ENCODE measurements at places on chromosomes 6 and 20.

GRCh38 chr20:44688053-44688625 is 27.0 kb upstream of the CCN5 start:
- no peak for DNase-seq

DNA sequence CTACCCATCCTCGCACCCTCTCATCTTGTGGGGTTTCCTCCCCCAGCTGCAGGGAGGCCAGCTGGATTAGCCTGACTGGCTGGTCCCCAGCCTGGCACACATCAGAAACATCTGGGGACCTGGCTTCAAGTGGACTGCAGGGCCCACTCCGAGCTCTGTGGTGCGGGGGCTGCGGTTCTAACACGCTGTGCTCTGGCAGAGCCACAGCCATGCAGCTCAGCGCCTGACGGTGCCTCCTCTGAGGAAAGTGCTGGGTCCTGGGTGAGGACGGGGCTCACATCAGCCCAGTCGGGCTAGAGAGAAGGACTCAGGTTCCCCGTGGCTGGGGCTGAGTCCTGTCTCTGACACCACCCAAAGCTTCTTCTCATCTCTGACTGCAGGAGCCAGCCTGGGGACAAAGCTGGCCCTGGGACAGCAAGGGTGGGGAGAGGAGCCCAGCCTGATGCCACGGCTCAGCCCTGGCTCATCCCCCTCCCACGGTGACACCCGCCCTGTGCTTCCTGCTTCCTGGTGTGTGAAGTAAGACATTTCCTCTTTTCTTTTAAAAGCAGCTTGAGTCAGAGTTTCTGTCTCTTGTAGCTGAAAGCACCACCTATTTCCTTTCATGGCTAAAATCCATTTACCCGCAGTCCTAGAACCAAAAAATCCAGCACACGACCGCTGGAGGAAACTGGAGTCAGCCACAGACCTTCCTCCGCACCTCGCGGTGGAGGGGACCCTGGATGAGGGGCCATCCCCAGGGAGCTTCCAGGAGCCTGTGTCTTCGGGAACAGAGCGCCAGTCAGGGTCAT is 127.4 kb upstream of the AFDN start:
- DNase-seq: peak; percentile 18

DNA sequence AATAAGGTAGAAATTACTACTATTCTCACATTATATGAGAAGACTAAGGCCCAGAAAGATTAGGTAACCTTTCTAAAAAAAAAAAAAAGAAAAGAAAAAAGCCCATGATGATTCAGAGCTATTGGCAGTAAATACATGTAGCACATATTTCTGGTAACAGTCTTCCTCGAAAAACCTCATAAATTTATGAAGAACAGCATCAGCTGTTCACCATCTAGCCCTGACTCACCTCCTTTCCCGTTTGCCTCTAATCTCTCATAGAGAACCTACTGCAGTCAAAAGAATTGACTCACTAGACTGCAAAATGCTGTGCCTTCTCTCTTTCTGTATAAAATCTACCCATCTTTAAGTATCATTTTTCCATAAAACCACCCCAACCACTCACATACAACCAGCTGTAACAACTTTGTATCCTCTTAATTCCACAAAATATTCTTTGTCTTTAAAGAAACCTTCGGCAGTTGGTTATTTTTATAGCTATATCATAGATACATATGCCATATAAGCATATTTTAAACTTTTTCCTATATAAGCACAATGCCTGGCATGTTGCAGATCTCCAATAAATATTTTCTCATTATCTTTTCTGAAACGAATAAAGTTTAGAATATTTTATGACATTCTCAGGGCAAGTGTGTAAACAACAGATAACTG is 152.7 kb upstream of the ENPP5 start:
- DNase-seq: no peak

DNA sequence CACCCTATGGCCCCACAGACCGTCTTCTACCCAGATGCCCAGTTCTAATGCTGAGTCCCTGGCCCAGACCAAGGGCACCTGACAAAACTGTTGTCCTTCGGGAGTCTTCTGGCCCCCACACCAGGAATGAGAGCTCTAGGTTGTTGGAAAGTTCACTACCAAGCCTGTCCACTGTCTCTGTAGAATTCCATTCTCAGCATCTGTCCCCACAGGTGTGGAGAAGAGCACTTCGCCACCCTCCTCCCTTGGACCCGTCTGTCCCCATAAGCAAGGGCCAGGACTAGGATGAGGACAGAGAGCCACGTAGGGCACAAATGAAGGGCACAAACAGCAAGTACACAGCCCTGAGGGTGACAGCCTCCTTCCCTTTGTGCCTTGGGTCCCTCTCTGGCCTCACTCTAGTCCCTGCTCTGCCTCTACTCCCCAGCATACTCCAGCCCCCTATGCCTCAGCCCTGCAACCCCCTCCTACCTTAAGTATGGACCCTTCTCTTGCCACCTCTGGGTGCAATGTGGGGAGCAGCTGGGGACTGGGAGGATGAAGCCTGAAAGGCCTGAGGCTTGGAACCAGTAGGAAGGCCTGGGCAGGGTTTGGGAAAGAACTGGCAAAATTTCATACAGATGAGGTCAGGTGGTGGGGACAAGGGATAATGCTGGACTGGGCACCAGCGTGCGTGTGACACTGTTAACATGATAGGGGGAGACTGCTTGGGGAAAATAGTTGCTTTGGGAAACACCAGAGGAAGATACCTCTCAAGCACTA is 4.3 kb downstream of the LZTS3 start:
- DNase-seq: no peak

- DNase-seq: no peak
Observed at GRCh38 chr20:63645218-63645617, 8.0 kb downstream of the STMN3 start.

DNA sequence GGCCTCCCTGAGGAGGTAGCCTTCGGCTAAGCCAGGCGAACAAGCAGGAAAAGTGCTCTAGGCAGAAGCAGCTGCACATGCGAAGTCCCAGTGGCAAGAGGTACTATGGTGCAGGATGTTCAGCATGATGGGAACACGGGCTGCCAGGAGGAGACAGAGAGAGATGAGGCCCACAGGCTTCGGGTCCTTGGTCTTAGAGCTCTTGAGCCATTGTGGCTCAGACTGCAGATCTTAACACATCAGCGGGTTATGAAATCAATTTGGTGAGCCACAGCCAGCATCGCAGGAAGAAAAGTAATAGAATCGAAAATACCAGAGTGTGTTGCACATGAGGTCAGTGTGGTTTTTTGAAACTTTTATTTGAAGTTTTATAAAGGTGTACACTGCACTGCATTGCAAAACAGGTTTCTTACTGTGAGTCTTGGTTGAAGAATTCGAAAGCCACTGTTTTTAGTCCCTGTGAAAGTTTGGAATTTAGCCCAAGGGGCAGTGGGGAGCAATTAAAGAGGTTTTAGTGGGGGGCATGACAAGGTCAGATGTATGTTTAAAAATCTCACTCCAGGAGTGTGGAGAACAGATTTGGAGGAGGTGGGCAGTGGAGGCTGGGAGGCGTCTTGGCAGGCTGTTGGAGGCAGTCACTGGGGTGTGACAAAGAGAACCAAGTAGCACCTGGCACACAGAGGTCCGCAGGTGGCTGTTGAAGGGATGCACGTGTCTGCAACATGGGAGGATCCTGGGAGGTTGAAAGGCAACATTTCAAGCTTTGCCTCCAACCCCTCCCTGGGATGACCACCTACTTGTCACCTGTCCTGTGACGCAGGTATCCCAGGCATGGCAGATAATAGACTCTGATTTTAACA is 69.3 kb downstream of the EYA2 start:
- no peak for DNase-seq

DNA sequence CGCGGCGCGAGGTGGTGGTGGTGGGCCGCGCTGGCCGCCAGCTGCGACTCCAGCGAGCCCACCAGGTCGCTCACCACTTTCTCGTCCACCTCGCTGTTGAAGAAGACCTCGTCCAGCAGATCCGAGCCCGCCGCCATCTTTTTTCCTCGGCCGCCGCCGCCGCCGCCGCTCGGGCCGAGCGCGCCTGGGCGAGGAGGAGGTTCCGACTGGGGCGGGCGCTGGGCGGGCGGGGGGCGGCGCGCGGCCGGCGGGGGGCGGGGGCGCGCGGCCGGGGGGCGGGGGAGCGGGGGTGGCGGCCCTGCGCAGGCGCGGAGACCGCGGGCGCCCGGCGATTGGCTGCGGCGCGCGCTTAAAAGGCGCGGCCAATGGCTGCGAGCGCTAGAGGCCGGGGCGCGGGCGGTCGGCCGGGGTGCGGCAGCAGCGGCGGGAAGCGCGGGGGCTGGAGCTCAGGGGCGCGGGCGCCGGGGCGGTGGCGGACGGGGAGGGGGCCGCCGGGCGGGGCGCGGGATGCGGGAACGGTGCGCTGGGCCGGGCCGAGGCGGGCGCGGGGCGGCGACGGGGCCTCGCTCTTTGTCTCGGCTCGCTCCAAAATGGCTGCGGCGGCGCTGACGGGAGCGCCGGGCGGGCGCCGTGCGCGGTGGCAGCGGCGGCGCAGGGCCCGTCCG is at the start of gene TAF4:
Gene TAF4, minus strand, starts transcription at position 208 of the 665 bp plus-strand sequence. Its CDS starts 71 bp downstream, at position 137.
- peak; percentile 92 for DNase-seq

DNA sequence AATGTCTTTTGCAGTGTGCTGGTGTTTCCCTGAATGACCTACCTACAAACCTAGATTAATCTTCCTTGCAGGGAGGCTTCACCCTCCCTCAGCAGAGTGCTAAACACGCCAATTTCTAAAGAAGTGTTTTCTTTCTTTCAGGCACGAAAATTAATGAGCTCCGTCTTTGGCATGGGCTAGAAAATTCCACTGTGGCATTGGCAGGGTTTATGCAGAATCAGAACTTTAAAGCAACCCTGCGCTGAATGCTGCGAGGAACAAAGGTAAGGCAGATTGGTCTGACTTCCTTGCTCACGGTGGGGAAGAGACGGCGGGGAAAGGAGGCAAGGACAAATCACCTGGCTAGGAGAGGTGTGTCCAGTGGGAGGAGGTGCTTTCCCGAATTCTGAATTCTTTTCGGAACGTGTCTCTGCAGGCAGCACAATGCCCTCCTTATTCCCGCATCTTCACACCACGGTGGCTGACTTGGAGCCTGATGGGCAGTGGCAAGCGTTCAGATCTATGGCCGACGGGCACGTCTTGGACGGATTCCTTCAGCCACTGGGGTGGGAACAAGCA is 6.2 kb upstream of the BANF2 start:
- DNase-seq: no peak

DNA sequence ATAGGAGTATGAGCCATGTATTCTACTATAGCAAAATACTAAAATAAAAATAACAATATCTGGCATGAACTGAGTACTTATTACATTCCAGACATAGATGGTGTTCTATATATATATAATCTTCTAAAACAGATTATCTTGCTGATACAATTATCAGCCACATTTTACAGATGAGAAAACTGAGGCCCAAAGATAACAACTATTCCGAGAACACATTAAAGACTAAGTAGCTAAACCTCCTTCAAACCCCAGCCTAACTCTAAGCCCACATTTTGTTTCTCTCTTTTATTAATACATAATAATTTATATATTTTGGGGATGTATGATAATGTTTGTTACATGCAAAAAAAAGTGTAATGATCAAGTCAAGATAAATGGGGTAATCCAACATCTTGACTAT is 98.7 kb upstream of the RUNX2 start:
- DNase-seq: no peak

DNA sequence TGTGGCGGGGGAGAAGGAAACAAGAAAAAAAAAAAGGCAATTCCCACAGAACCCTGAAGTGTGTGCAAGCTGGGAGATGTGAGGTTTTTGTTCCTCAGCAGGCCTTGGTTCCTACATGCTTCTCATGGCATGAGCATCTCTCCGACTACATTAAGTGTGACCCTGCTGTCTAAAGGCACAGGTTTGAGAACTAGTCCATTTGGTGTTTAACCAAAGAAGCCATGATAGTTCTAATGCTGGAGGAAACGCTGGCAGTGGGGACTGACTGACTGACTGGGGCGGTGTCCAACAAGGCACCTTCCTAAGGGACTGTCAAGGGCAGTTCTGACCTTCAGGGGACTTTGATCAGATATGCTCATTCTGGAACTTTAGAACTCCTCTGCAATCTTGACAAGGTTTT is 3.8 kb downstream of the TXNDC5 start:
- DNase-seq: no peak

DNA sequence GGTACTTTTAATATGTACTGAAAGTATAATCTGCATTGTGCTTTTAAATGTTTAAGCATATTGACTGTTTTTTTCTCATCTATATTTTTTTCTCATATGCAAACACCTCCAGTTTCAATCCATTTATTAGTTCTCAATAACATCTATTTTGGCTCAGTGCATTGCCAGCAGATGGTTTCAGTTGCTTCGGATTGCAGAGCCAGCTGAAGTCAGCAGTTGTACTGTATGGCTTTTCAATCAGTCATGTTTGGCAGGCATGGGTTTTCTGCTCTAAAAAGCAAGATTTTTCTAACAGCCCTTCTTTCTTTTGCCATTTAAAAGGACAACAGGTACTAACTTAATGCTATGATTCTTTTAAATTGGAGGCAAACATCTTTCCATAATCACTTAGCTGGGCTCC is 121.2 kb downstream of the CD109 start:
- DNase-seq: no peak

DNA sequence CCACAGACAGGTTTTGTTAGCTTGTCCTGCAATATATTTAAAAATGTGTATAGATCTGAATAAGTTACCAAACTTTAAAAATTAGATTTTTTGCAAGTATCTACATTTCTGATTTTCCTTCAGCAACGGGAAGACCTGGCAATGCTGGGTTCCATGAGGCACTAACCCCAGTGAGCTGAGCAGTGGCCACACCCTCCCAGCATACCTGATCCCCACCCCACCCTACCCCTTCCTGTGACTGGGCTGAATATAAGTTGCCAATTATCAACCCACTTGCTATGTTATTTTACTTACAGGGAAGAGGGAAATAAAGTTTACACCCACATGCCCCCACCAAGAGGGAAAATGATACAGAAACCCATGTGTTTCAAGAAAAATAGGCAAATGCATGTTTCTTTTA is 70.3 kb upstream of the RALGAPA2 start:
- no peak for DNase-seq

DNA sequence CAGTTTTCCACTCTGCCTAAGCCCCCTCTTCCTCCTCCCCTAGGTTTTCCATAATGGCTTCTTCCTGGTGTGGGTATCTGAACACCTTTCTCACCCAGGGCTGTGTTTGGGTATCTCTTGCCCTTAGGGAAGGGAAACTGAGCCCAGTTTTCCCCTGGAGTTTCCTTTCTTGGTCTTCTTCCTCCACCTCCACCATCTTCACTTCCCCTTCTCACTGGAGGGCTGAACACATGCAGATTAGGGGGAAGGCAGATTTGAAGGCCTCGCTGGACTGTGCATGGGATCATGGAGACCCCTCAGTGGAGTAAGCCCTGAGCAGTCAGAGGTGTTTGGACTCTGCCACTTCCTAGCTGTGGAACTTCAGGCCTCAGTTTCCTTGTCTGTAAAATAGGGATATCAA is 27.8 kb downstream of the FOXP4 start:
- no peak for DNase-seq

- DNase-seq: no peak
Observed at GRCh38 chr6:80331974-80332373, 225.5 kb downstream of the BCKDHB start.

Data from H54 (cell line).